NCI-H1105 (cell line): ENCODE measurements at places on chromosomes 11 and 22.

- DNase-seq: no peak
Measured at GRCh38 chr22:21832291-21833290, 34.9 kb downstream of the MAPK1 start.

DNA sequence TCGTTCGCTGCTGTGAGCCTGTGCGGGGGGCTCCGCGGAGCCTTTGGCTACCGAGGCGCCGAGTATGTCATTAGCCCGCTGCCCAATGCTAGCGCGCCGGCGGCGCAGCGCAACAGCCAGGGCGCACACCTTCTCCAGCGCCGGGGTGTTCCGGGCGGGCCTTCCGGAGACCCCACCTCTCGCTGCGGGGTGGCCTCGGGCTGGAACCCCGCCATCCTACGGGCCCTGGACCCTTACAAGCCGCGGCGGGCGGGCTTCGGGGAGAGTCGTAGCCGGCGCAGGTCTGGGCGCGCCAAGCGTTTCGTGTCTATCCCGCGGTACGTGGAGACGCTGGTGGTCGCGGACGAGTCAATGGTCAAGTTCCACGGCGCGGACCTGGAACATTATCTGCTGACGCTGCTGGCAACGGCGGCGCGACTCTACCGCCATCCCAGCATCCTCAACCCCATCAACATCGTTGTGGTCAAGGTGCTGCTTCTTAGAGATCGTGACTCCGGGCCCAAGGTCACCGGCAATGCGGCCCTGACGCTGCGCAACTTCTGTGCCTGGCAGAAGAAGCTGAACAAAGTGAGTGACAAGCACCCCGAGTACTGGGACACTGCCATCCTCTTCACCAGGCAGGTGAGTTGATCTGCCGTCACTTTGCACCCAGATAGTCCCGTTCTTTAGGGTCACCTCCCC, 1.0 kb downstream of the ADAMTS15 start:
- DNase-seq: no peak

DNA sequence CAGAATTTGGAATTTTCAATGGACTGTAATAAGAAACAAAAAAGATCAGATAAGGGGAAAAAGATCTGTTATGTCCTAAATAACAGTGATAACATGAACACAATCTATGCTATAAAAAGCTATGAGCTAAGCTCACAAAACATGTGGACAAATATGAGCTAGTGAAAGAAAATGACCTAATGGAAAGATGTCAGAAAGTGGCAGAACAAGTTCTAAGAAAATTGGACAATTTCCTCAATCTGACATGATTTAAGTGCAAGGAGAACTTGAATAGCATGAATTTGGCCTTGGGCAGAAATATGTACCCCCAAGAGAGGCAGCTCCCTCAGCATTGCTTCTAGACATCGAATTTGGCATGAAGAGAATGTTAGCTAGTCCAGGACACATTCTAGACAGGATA, 212.0 kb upstream of the PGR start:
- DNase-seq: no peak

- DNase-seq: no peak
Measured at GRCh38 chr11:94002226-94002625, 18.9 kb upstream of the HEPHL1 start.

DNA sequence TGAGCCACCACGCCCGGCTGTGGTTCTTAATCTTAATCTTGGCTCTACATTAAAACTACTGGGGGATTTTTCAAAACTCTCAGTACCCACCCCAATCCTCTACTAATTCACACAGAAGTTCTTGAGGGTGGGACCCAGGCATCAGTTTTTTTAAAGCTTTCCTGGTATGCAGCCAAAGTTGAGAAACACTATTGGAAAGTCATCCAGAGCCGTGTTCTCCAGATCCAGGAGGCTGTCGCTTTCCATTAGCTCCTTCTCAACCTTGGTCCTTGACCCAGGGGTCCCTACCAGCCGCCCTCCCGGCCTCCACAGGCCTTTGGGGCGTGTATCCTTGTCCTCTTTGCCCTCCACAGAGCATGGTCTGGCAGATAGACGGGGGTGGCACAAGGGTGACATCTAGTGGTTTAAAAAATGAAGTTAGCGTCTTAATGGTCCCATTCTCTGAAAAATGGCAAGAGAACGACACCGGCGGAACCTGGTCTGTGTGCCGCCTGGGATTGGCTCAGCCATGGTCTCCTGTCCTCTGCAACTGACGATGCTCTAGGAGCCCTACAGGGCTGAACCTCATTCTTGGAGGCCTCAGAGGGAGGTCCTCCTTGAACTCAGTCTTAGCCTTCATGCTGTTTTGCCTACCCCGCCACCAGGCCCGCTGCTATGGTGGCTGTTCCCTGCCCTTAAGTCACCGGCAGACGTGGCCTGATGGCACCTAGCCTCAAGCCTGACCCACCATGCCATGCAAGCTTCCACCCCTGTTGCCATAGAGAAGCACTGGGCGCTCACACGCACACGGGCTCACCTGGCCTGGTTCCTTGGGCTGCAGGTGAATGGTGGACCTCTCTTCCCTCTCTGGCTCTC, 152.0 kb upstream of the SYN3 start:
- peak; percentile 38 for DNase-seq

GRCh38 chr11:115117956-115118493, 386.2 kb downstream of the CADM1 start:
- DNase-seq: no peak

DNA sequence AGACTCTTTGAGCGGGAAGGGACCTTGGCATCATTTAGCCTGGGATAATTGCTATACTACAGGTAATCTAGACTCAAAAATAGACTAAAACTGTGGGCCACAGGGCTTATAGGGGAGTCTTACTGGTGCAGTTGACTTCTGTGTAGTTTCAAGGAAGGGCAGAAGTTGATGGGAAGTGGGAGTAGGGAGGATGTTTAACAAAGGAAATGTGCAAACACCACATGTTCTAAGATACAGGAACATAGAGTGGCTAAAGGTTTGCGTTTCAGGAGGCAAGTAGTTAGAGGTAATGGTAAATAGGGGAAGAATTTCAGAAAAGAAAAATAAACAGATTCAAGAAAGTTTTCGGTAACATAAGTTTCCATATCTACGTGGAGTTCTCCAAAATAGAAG, 14.4 kb upstream of the SORL1 start:
- no peak for DNase-seq

DNA sequence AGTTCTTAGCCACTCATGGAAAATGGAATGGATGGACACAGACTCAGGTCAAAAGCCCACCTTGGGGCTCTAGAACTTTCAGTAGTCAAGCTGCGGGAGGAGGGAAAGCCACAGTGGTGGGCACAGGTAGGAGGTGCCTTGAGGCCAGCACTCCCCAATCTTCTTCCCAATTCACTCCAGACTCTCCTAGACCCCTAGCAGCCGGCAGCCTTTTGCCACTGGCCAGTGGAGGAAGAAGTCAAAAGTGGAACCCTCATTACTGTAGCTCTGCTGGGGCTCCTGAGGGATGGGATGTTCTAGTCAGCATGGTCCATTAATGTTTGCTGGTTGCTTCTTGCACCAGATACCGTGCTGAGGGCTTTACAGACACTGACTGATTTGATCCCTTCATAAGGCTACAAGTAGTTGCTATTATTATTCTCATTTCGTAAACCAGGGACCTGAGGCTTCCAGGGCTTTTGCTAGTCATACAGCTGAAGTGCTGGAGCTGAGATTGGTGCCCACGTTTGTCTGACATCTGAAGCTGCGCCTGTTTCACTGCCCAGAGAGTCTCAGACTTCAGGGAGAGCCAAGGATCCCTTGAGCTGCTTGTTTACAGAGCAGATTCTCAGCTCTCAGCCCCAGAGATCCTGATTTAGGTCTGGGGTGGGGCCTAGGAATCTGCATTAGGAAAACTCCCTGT, 1.1 kb downstream of the UCP3 start:
- no peak for DNase-seq

DNA sequence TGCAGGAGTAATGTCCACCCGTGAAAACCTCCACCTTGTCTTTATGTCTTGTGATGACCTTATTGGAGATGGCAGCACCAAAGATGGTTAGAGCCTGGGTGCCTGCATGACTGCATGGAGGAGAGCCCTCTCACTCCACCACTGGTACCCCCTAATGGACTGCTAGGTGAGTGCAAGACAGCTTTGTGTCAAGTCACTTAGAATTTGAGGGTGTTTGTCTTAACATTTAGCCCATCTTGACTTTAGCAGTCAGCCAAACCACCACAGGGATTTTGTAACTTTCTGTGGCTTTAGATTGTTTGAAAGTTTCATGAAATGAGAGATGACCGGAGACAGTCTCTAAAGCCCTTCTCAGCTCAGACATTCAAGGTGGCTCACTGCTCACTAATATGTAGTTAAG, 232.9 kb upstream of the NCAM1 start:
- DNase-seq: no peak

DNA sequence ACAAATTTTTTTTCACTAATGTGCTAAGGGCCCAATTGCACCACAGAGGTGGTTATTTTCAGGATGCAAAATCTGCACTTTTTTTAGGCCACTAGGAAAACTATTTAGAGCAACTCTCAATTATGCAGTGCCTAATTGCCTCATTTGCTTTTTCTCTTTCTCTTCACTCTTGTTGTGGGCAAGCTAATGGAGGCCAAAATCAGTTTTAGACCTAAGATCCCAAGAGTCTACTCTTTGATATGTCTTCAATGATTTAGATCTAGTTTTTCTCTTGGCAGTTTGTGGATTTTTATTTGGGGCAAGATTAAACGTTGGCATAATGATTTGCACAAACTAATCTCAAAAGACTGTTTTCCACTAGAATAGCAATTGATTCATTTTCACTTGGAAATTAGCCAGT, 1996.9 kb downstream of the LRRC4C start:
- no peak for DNase-seq
